Activated naive CD8-positive, alpha-beta T cell treated with anti-CD3 and anti-CD28 coated beads, Interleukin-2, amount 50 U/mL, for 16 hours (primary cell): ENCODE measurements at places on chromosomes 11 and 22.

- DNase-seq, result no peak
Measured at GRCh38 chr11:119778391-119779194, 49.6 kb upstream of the NECTIN1 start.

DNA sequence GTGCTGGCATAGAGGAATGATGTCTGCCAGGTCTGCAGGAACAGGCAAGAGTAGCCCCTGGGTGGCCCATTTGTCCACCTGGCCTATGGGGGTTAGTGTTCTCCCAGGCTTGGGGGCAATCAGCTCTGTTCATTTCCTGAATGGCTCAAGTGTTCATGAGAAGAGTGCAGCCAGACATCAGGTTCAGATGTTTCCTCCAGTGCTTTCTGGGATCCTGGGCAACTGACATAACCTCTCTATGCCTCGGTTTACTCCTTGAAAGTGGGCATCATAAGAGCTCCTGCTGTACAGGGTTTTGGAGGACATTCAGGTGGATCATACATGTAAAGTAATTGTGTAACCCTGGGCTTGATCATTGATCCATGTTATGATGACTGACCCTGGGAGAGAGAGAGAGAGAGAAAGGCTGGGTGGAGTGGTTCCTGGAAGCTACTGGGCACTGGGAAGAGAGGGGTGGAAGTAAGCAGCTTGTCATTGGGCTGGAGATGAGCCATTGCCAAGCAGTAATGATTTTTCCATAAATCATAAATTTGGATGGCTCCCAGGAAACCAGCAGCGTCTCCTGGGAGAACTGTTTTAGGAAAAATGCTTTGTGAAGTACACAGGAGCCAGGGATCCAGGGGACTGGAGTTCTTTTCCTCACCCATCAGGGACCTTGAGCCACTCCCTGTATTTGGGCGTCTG is 30.2 kb upstream of the ACCSL start:
- DNase-seq, result no peak

- no peak for DNase-seq
Measured at GRCh38 chr11:68721075-68721474, 30.2 kb downstream of the TESMIN start.

DNA sequence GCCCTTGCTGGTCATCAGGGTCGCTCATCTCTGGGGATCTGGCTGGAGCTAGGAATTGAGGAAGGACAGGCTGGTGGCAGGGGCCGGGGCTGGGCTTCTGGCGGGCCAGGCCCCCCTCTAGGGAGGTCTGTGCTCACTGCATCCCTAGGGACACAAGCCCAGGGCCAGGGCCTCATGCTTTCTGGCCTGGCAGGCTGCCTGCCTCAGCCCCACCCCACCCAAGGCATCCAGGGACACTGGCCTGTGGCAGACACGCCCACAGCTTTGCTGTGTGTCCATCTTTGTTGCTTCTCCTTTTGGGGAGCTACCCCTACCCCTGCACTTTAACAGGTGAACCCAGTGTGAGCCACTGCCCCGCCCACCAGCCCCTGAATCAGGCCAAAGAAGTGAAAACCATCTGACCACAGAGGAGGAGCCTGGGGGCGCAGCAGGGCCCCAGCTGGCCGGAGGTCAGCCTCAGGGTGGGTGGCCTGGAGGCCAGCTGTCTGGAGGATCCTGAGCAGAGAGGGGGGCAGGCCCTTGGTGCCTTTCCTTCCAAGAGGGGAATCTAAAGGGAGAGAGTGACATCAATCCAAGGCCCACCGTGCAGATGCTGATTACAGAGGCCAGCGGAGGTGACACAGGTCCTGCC is 26.8 kb upstream of the CELSR1 start:
- DNase-seq, result no peak

GRCh38 chr22:22479999-22480532 is 28.5 kb downstream of the ZNF280B start:
- DNase-seq, result no peak

DNA sequence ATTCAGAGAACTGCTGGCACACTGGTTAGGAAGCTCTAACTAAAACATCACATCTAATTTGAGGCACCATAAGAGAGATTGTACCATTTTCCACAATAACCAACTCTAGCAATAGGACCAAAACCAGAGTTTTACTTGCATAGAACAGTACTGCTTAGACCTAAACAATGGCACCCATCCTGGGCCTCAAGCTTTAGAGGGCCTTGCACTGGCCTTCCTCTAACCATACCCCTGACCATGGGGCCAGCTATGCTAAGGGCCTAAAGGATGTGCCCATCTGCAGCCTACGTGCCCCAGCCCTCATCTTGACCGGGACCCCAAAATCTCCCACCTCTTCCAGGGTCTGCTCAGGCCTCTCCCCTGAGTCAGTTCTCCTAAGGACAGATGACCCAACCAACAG is 74.4 kb upstream of the ARHGAP32 start:
- no peak for DNase-seq

- no peak for DNase-seq
Measured at GRCh38 chr11:44840521-44841251, 110.0 kb downstream of the TP53I11 start.
